Cortex of kidney (tissue), 1 donor: ENCODE measurements at places on chromosomes 3 and 15.

GRCh38 chr15:42490291-42490670 lies 660 bp downstream of the ZNF106 start:
- DNase-seq: no peak

- DNase-seq: no peak
Measured at GRCh38 chr3:179760944-179761343, 108.1 kb downstream of the USP13 start.

GRCh38 chr15:90903733-90904536 lies 833 bp downstream of the MAN2A2 start:
- no peak for DNase-seq

GRCh38 chr3:140470962-140471361 lies 206.9 kb upstream of the TRIM42 start:
- no peak for DNase-seq

- DNase-seq: no peak
Measured at GRCh38 chr15:31480356-31481025, 153.9 kb downstream of the KLF13 start.

DNA sequence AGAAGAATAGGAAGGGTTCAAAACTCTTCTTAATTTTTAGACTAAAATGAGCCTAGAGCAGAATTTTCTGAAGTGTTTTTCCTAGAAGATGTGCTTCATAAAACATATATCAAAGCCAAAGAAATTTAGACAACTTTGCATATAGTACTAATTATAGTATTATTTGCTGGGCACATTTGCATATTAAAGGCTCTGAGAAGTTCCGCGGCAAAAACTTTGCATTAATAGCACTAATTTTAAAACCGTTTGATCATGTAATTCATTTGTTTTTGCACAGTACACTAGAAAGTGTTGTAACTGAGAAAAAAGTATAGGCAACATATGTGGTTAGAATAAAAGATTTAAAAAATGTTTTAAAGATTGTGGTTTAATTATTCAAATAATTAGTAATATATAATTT lies 412.0 kb upstream of the NR2F2 start:
- no peak for DNase-seq

GRCh38 chr3:42786631-42787030 lies 13.6 kb upstream of the CCDC13 start:
- DNase-seq: no peak

GRCh38 chr3:72193771-72194430 lies 409.0 kb upstream of the PROK2 start:
- DNase-seq: no peak

GRCh38 chr15:70528270-70528706 lies 235.1 kb downstream of the UACA start:
- no peak for DNase-seq

DNA sequence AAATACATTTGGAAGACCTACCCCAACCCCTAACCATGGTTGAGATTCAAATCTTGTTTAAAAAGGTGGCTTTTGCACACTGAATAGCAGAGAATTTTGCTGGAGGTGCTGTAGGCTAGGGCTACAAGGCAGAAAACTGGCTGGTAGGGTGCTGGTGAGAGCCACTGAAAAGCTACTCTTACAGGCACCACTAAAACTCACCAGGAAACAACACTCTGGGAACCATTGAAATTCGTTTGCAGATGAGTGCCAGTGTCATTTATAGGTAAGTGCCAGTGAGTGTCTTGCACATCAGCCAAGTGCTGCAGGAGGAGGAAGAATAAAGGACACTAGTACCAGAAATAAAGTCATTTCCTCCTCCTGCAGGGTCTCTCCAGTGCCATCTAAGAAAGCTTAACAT lies 610.2 kb downstream of the ZNF385D start:
- no peak for DNase-seq

- no peak for DNase-seq
Measured at GRCh38 chr3:42179110-42179725, 86.8 kb downstream of the CCK start.
